ENCODE measurements at places on chromosomes 5 and 9.
A peak's percentile ranks its signal among the peaks of the same experiment; 100 is the strongest.

DNA sequence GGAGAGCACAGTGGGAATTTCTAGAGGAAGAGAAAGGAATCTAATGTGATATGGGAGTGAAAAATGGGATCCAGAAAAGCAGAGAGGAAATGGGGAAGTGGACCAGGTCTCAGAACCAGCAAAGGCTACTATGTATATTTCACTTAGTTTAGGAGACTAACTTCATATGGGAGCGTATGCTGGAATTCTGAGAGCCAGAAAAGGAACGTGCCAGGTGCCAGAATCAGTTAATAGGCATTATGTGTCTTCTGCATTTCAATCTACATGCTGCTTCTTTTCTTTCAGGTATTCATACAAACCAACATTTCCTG, 28.5 kb upstream of the IFNA14 start:
- DNase-seq, result no peak

- no peak for DNase-seq
These were observed 125.9 kb downstream of the APBA1 start for GRCh38 chr9:69546265-69546664.

- no peak for DNase-seq
These were observed 4.3 kb downstream of the SMIM3 start for GRCh38 chr5:150782850-150783249.

- no peak for DNase-seq
These were observed 16.7 kb downstream of the TRAF1 start for GRCh38 chr9:120909904-120910303.

- no peak for DNase-seq
These were observed 548.1 kb upstream of the C9orf72 start for GRCh38 chr9:28121366-28121765.

GRCh38 chr9:133054966-133055365, 6.8 kb upstream of the CEL start:
- DNase-seq, result peak; percentile 62

GRCh38 chr5:168480601-168481000, 5.7 kb upstream of the RARS1 start:
- DNase-seq, result no peak

- DNase-seq, result no peak
These were observed 1728.3 kb upstream of the CDH9 start for GRCh38 chr5:28766565-28767158.

GRCh38 chr9:27482709-27483108, 41.4 kb upstream of the IFNK start:
- no peak for DNase-seq

DNA sequence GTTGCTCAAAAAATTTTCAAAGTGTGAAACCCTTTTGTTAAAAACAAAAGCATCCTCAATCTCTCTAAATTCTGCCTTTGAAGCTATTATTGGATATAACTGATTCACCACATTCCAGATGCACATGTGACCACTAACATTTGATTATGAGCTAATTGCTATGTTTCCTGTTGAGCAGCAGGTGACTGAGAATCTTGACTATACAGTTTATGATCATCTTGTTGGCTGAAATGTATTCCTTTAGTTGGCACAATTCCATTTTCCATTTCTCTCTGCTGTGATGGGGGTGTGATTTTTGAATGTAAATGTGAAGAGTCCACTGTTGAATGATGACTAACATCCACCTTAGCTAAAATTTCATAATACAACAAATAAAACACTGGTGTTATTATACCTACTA, 10.7 kb downstream of the LYSMD3 start:
- DNase-seq, result no peak

- DNase-seq, result no peak
These were observed 409.2 kb downstream of the CSNK1G3 start for GRCh38 chr5:123921193-123921592.

DNA sequence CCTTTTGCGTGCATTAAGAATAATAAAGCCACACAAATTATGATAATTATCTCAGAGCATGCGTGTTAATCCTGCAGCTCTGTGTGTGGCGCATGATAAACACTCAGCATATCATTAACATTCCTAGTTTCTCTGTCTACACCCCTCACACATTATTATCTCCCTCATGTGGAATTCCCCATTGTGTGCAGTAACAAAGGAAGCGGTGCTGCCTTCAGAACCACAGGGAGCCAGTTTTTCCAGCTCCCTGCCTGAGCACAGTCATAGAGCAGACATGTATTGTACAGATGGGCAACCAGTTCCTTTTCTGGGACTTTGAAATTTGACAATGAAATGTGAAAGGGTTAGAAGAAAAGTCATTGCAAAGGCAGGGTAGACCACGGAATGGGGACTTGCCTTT, 1365.5 kb upstream of the CDH9 start:
- no peak for DNase-seq

- DNase-seq, result no peak
These were observed 277.7 kb downstream of the TMEM167A start for GRCh38 chr5:82799361-82800077.

- DNase-seq, result peak; percentile 69
These were observed 138.4 kb upstream of the IER5L start for GRCh38 chr9:129316281-129317030.

DNA sequence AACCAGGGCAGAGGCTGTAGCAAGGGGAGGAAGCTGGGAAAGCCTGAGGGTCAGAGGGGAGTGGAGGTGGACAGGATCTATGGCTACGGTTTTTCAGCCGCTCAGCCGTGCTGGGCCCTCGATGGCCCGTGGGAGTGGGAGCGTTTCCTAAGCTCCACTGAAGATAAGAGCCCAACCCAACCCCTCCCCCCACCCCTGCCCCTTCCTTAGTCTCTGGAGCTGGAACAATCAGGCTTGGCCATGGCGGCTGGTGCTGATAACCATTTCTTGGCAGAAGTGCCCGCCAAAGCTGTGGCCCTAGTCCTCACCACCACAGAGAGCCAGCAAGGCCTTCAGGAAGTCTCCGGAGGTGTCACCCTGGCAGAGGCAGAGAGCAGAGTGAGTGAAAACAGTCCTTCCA, 20.3 kb upstream of the TNIP1 start:
- DNase-seq, result no peak

- DNase-seq, result no peak
These were observed 105.3 kb downstream of the PCSK1 start for GRCh38 chr5:96327722-96328121.

DNA sequence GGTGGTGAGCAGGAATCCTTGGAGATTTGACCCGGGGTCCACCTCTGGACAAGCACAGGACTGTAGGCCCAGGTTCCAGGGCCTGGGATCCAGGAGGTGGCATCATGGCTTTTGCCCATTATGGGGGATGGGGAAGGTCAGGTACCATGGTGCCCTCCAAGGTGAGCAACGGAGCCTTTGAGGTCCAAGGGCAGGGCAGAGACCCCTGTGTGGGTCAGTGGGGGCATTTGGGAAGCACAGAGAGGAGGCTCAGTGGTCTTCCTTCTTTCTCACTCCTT, 117.7 kb downstream of the RXRA start:
- no peak for DNase-seq

- DNase-seq, result no peak
These were observed 106.5 kb upstream of the EGFLAM start for GRCh38 chr5:38151878-38152277.

DNA sequence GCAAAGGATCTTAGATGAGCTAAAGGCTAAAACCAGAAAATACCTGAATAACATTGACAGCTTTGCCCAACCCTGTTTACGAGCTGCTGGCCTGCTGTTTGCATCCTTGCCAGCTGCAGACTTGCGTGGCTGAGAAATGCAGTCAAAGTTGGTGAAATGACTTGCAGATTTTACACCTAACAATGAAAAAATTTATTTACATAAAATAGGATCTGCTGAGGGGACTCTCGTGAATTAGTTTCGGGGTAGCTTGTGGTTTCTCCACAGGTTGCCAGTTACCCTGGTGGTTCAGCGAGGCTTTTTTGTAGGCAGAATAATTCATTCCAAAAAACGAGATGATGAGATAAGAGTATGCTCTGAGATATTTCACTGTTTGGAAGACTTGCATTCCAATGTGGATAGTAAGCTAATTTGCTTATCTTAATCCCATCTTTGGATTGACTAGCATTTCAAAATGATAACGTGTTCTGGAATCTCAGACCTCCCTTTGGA, 65.7 kb upstream of the FANCC start:
- no peak for DNase-seq

DNA sequence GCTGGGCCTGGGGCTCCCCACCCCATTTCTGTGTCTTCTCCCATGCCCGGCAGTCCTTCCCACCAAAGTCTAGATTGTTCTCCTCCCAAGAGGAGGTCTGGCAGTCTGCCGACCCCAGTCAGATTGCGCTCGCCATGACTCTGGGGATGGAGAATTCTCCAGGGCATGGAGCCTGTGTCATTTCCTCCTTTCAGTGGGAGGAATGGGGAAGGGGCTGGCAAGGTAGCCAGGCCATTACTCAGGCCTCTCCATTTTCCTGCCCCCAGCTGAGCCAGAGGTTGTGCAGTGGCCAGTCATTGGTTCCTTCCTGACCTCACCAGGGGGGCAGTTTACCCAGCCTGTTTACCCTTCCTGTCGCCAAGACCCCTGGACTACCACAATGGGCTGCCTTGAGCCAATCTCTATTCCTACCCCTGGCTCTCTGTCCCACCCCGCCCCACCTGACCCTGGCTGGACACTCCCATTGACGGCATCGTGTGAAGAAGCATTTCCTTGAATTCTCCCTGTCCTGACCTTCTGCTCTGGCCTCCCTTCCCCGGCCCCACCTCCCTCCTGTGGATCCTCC, 628 bp downstream of the SYNPO start:
- no peak for DNase-seq

DNA sequence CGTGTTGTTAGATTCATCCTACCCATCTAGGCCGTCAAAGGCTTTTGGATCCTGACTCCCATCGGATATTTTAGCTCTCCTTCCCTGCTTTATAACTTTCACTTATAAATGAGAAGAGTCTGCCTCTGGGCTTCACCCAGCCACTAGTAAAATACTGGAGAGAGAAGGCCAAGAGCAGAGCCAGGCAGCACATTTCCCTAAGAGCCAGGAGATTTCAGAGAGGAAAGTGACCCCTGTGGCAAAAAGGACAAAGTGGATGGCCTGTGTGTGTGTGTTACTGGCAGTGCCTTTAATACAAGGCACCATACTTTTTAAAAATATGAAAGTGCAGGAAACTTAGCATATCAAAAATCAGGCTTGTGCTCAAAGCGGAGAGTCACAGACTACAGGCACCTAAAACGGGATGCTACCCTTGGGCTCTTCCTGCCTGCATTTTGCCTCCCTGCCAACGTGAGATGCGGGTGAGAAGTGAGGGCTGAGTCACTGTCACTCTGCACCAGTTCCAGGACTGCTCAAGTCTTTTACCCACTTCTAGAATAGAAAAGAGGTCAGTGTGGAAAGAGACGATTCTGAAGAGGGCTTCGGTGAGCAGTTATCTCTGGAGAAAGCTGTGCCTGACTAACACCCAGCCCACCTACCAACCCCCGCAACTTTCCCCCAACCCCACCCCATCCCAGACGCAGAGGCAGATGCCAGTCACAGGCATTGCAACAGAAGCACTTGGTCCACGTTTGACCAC, 15.9 kb downstream of the NFIL3 start:
- no peak for DNase-seq

DNA sequence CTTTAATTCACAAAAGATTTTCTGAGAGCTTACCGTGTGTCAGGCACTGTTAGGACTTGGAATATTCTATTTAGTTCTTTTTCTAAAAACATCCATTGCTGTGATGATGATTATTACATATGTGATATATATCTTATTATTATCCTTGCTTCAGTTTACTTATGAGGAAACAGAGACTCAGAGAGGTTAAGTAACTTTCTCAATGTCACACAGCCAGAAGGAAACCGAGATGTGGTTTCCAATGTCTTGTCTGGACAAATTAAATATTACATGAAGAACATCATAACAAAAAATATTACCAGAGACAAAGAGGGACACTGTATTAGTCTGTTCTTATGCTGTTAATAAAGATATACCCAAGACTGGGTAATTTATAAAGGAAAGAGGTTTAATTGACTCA, 125.5 kb upstream of the DAP start:
- DNase-seq, result no peak

DNA sequence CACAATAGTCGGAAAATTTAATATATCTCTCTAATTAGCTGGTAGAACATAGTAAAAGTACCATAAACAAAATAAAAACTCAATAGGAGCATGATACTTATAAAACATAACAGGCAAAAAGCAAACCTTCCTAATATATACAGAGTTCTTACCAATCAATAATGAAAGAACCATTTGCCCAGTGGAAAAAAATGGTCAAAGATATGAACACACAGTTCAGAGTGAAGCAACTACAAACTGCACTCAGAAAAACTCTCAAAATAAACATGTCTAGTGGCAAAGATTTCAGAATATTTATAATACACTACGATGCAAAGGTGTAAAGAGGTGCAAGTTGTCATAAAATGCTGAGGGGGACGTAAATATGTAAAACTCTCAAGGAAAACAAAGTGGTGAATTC, 576.2 kb upstream of the CTNND2 start:
- DNase-seq, result no peak

DNA sequence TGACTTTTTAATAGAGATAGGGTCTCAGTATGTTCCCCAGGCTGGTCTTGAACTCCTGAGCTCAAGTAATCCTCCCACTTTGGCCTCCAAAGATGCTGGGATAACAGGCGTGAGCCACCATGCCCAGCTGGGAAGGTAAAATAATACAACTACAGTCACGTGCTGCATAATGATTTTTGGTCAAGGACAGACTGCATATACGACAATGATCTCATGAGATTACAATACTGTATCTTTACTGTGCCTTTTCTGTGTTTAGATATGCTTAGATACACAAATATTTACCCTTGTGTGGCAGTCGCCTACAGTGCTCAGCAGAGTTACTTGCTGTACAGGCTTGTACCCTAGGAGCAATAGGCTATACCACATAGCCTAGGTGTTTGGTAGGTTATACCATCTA, 14.2 kb upstream of the IRF1 start:
- DNase-seq, result no peak

- DNase-seq, result no peak
These were observed 76.2 kb upstream of the CHD1 start for GRCh38 chr5:99004960-99005359.

GRCh38 chr5:122788996-122789395, 14.1 kb downstream of the SNX2 start:
- DNase-seq, result no peak

DNA sequence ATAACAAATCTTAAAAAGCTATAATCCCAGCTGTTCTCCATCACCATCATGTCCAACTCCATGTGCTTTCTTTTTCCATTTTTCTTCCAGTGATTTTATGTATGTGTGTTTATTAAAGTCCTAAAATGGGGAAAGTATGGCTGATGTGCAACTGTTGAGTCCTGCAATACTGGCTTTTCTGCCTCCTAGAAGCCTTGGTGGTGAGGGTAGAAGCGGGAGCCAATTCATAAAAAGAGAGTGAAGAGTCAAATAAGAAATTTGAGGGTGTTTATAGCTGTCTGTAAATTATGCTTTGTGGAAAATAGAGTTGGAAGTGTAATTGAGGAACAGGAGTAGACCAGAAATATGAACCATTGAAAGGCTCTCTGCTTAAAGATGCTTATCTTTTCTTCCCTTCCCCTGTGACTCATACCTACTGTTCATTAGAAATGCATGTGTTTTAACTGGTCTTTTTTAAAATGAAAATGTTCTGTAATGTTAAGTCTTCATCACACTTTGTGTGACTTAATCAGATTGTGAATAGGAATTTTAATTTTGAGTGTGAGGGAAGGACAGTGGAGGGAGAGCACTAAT, 80.1 kb downstream of the ZCCHC7 start:
- no peak for DNase-seq

- no peak for DNase-seq
These were observed 1.0 kb downstream of the NIPSNAP3A start for GRCh38 chr9:104748359-104749031.

Measured in suprapubic skin (tissue), 4 donors.